ENCODE measurements at places on chromosomes 1 and 21.

DNA sequence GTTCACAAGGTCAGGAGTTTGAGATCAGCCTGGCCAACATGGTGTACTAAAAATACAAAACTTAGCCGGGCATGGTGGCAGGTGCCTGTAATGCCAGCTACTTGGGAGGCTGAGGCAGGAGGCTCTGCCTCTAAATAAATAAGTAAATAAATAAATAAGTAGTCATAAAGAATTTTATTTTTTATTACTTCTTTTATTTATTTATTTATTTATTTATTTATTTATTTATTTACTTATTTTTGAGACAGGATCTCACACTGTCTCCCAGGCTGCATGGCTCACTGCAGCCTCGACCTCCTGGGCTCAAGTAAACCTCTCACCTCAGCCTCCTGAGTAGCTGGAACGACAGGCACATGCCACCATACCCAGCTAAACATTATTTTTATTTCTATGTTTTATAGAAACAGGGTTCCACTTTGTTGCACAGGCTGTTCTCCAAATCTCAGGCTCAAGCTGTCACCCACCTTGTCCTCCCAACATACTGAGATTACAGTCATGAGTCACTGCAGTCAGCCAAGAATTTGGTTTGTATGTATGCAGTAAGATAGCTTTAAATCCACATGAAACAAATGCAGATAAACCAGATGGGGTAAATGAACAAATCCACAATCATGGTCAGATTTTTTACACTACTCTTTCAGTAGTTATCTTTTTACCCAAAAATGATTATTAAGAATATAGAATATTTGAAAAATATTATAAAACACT lies 523.3 kb upstream of the RGS18 start:
- no peak for DNase-seq

DNA sequence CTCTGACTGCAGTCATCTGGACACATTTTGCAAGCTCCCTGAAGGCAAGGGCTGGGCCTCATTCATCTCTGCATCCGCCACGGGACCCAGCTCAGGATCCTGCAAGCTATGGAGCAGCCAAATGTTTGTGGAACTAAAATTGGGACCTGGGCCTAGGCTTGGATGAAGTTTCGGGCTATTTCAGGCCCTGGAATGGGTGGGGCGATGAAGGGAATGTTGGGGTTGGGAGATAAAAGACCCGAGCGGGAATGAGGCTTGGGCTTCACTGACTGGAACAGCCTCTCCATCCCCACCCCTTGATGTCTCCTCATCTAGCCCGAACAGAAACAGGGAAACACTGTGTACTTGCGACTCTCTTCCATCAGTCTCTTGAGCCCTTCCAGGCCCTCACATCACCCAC lies 7.3 kb upstream of the AHCYL1 start:
- DNase-seq = no peak

GRCh38 chr21:42734323-42734971 lies 81.0 kb downstream of the PDE9A start:
- no peak for DNase-seq

DNA sequence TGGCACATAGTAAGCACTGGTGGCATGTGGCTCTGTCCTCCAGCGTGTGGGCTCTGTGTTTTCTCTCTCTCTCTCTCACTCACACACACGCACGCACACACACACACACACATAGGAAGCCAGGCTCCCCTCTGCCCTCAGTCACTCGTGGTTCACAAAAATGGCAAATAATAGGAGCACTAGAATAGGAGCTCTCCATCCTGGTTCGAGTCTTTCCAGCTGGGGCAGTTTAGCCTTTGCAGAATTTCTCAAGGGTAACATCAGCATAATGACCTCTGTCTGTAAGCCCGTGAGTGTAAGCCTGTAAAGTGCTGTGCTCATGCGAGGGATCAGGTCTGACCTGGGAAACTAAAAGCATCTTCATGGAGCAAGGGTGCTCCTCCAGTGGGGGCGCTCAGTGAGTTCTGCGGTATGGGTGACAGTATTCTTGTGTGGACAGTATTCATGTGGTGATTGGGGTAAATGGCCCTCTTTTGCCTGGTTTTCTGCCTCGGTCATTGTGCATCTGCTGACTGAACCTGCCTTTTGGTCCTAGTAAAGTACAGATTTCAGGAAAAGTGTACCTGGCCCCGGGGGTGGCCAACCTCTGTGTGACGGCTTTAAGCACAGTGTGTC lies 842 bp upstream of the ZC3H12A start:
- no peak for DNase-seq

DNA sequence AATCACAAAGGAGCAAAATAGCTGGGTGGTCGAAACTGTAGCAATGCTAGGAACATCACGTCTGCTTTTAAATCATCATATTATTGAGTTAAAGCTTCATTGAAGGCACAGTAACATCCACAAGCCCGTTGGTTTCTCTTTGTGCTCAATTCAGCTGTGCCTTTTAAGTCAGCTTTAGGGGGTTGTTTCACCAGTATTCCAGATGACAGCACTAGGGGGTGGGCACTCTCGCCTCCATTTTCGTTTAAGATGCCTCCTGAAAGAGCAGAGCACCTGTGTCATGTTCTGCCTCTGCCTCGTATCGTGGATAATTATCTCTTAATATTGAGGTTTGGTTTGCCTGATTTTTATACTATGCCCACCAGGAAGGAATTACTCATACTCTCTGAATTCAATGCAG lies 139.8 kb upstream of the PTBP2 start:
- no peak for DNase-seq

- DNase-seq = no peak
Measured at GRCh38 chr1:226054519-226055327, 7.8 kb upstream of the H3-3A start.

- no peak for DNase-seq
Measured at GRCh38 chr1:167706363-167706762, 15.4 kb upstream of the MPZL1 start.
